ENCODE measurements at places on chromosomes 7 and 10. TPM values are rescaled to one million over a fixed set of nuclear protein-coding genes. Genes with fewer than 3 reads are reported as not detected.
A peak's percentile ranks its signal among the peaks of the same experiment; 100 is the strongest.

DNA sequence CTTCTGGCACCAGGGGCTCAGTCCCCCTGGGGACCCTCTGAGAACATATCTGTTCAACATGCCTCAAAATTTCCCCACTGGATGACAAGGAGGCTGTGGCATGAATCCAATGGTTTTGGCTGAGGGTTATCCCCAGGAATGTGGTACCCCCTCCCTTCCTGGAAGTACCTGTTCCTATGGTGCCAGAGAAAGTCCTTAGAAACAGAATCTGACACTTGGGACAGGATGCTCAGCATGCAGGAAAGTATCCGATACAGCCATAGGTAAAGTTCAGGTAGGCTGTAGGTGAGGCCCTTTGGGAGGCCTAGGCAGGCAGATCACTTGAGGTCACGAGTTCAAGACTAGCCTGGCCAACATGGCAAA, 42.7 kb upstream of the A1CF start:
- no peaks in the 10 kb centered on the region for H3K36me3 ChIP-seq
- DNase-seq, result no peak
- H3K4me1 ChIP-seq, result no peaks in the 10 kb centered on the region
- no peaks in the 10 kb centered on the region for H3K27me3 ChIP-seq
- H3K4me3 ChIP-seq, result no peak overlapping the region

- no peak overlapping the region for H3K27ac ChIP-seq
- no peak overlapping the region for H3K4me3 ChIP-seq
- DNase-seq, result no peak
- no peaks in the 10 kb centered on the region for H3K4me1 ChIP-seq
- H3K27me3 ChIP-seq, result no peaks in the 10 kb centered on the region
These were observed 137.5 kb downstream of the ZNF365 start for GRCh38 chr10:62511656-62512055.

DNA sequence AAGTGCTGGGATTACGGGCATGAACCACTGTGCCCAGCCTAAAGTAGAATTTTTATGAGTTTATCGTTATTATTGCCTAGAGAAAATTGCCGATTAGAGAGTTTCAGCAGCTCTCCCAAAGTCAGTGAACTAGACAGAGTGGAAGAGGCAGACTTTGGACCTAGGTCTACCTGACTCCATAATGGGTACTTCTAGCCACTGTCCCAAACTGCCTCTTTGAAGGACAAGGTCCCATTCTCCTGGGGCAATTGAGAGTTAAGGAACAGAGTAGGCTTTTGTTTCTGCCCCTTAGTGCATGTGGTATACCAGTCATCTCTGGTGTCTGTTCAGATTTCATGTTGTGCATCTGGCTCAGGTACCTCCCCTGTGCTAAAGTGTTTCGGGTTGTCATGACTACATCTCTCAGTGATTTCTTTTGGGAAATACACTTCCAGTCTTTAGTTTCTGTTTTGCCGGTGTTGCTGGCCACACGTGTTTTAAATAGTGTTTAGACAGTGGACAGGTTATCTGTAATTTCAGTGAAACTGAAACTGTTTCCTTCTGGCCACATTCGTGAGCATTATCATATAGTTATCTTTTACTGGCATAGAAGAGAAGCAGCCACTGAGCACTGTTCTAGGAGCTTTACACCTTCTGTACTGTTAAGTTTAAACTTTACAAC, 4.7 kb downstream of the TMEM236 start:
- peak; percentile 17 for DNase-seq
- no peaks in the 10 kb centered on the region for H3K27me3 ChIP-seq
- H3K4me1 ChIP-seq, result peaks cover 8% of the 10 kb centered on the region
- no peak overlapping the region for H3K4me3 ChIP-seq
- no peaks in the 10 kb centered on the region for H3K36me3 ChIP-seq

DNA sequence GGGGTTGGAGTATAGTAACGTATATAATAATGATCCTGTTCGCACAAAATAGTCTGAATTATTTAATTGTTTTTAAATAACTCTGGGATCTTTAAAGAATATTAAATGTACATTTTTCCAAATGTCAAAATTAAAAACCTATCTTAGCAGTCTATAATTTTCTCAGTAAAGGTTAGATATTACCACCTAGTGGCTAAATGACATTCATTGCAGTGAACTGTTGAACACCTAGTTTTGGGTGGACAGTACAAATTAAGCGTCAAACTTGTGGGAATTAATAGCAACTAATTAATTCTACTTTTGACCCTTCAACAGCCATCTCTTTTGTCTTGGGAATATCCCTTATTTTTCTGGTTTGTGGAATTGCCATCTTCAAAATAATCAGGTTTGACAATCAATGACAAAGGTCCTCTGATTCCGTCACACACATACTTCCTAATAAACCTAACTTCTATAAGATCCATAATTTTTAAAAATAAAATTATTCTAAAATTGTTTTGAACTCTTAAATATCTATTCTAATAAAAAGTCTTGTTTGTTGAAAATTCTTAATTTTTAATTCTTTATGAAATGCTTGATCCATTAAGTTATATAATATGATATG, 165.7 kb downstream of the SEMA3D start:
- H3K27ac ChIP-seq, result no peak overlapping the region
- no peaks in the 10 kb centered on the region for H3K4me1 ChIP-seq
- H3K27me3 ChIP-seq, result no peaks in the 10 kb centered on the region
- no peak for DNase-seq

GRCh38 chr7:112298543-112299100, 92.1 kb downstream of the ZNF277 start:
- H3K4me1 ChIP-seq, result no peaks in the 10 kb centered on the region
- no peaks in the 10 kb centered on the region for H3K27me3 ChIP-seq
- H3K27ac ChIP-seq, result no peak overlapping the region
- DNase-seq, result no peak
- no peak overlapping the region for H3K4me3 ChIP-seq

- H3K4me1 ChIP-seq, result peaks cover 16% of the 10 kb centered on the region
- H3K4me3 ChIP-seq, result no peak overlapping the region
- H3K27me3 ChIP-seq, result peaks cover 11% of the 10 kb centered on the region
- H3K36me3 ChIP-seq, result no peaks in the 10 kb centered on the region
- no peak overlapping the region for H3K27ac ChIP-seq
- no peak for DNase-seq
These were observed 112.5 kb downstream of the ZMIZ1 start for GRCh38 chr10:79181227-79181626.

DNA sequence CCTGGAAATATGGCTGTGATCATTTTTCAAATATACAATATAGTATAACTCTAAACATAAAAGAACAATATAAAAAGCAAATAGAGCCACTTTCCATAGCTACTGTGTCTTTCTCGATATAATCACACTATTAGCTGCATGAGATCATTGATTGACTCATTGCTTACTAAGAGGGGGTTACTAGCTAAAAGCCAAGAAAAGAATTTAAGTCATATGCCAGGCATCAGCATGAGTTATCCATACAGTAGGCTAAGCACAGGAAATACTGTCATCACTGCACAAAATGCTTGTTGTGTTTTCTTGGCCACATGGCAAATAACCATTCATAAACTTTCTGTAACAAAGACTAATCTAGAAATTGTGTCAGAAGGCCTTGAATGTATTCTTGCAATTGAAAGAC, 18.8 kb upstream of the ABCB5 start:
- H3K4me1 ChIP-seq, result peaks cover 3% of the 10 kb centered on the region
- no peak for DNase-seq
- no peak overlapping the region for H3K27ac ChIP-seq
- no peaks in the 10 kb centered on the region for H3K27me3 ChIP-seq
- H3K36me3 ChIP-seq, result no peaks in the 10 kb centered on the region

DNA sequence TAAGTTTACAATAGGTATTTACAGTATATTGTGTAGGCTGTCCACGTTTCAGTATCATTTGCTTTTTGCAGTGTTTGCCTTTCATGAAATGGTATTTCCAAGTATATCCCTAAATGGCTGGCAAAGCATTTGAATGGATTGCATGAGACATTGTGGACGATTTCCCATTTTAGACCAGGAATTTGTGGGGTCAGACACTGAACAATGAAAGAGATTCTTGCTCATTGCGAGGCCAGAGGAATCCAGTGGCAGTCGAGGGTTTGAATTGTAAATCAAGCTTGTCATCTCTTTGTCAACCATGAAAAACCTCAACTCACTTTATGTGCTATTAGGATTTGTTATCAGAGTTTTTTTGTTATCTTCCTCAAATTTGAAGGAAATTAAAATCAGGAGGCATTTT, 70.8 kb downstream of the CREB5 start:
- H3K4me1 ChIP-seq, result peaks cover 5% of the 10 kb centered on the region
- H3K4me3 ChIP-seq, result no peak overlapping the region
- no peaks in the 10 kb centered on the region for H3K36me3 ChIP-seq
- no peak overlapping the region for H3K27ac ChIP-seq

- no peak for DNase-seq
- H3K4me3 ChIP-seq, result no peak overlapping the region
- no peaks in the 10 kb centered on the region for H3K4me1 ChIP-seq
These were observed 234.9 kb downstream of the PARD3 start for GRCh38 chr10:34580214-34580613.

GRCh38 chr10:20955355-20955893, 58.3 kb upstream of the NEBL start:
- no peaks in the 10 kb centered on the region for H3K4me1 ChIP-seq
- no peaks in the 10 kb centered on the region for H3K36me3 ChIP-seq
- no peaks in the 10 kb centered on the region for H3K27me3 ChIP-seq
- DNase-seq, result no peak
- no peak overlapping the region for H3K27ac ChIP-seq

DNA sequence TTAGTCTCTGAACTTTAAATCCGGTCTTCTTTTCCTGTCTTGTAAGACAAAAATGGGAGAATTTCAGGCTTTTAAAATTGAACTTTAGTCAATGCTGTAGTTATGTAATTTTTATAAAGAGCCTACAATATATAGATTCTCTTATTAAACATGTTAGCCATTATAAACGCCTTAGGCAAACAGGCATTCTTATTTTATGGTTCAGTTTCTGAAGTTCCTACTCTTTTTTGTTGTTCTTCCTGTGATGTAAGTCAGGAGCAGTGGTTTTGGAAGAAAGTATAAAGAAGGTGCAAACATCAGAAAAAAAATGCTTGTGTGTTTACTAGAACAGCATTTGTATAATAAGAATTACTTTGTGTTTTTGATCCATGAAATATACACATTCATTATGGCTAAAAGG, 41.6 kb downstream of the BICC1 start:
- no peaks in the 10 kb centered on the region for H3K27me3 ChIP-seq
- no peak overlapping the region for H3K27ac ChIP-seq
- no peaks in the 10 kb centered on the region for H3K36me3 ChIP-seq
- no peak overlapping the region for H3K4me3 ChIP-seq

GRCh38 chr10:42874713-42875387, 92.3 kb downstream of the BMS1 start:
- no peak overlapping the region for H3K27ac ChIP-seq
- no peaks in the 10 kb centered on the region for H3K27me3 ChIP-seq

DNA sequence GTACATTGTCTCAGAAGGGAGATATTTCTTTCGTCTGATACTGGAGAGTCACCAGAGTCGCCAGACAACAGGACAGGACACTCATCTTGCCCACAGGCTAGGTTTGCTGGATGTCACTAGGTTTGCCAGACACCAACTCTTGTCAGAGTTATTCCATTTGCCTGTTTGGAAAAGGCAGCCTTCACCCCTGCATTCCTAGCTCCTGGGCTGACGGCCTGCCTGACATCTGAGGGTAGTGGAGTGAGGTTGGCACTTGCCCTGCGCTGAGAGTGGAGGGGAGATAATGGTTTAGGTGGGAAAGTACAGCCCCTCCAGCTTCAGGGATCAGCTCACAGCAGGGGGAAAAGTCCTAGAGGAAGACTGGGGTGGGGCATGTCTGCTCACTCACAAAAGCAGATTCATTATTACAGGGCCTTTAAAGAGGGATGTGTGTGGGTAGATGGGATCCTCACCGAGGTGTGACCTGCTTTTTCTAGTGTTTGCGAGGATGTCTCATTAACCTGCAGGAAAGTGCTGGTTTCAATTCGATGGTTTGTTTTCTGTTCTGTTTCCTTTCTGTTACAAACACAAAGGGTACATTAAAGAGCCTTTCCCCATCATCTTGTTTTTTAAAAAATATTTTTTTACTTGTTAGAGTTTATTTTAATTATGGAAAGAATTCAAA, 79.3 kb upstream of the TNS3 start:
- no peak overlapping the region for H3K27ac ChIP-seq
- H3K27me3 ChIP-seq, result no peaks in the 10 kb centered on the region
- no peaks in the 10 kb centered on the region for H3K36me3 ChIP-seq
- no peak for DNase-seq
- H3K4me3 ChIP-seq, result no peak overlapping the region

DNA sequence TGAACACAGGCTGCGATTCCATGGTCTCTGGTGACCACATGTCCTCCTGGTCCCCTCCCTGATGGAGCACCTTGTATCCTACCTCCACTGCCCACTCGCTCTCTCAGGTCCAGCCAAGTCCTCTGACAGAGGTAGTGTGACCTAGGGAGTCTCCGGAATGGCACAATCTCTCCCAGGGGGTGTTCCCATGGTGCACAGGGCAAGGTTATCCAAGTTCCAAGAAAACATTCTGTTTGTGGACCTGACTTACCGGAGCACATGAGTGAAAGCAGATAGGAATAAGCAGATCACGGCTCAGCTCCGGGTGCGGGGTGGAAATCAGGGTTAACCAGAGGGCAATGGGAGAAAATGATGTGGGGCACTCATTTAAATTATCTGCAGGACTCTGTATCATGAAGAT, 45.8 kb upstream of the INSIG1 start:
- no peak overlapping the region for H3K27ac ChIP-seq
- no peaks in the 10 kb centered on the region for H3K27me3 ChIP-seq
- no peaks in the 10 kb centered on the region for H3K36me3 ChIP-seq
- no peak overlapping the region for H3K4me3 ChIP-seq
- no peak for DNase-seq
- no peaks in the 10 kb centered on the region for H3K4me1 ChIP-seq

DNA sequence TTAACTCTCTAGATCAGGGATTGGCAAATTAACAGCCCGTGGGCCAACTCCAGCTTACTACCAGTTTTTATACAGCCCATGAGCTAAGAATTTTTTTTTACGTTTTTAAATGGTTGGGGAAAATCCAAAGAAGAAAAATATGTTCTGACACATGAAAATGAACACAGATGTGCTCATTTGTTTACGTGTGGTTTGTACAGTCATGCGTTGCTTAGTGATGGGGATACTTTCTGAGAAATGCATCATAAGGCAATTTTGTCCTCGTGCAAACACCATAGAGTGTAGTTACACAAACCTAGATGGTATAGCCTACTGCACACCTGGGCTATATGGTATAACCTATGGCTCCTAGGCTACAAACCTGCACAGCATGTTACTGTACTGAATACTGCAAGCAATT, 8.3 kb upstream of the SMKR1 start:
- peaks cover 12% of the 10 kb centered on the region for H3K4me1 ChIP-seq
- peak; percentile 74 for DNase-seq
- H3K27me3 ChIP-seq, result no peaks in the 10 kb centered on the region
- H3K4me3 ChIP-seq, result no peak overlapping the region

DAGLB gene
- 37.6 TPM for polyA plus RNA-seq

DNAJB9 gene
- polyA plus RNA-seq, result 23.1 TPM

NODAL gene
- 0.07 TPM for polyA plus RNA-seq

SFTPA1 gene
- not detected for polyA plus RNA-seq

ZNF425 gene
- polyA plus RNA-seq, result 0.48 TPM
